ENCODE measurements at places on chromosomes 7 and 10.

GRCh38 chr10:119331061-119331460 is 123.7 kb downstream of the GRK5 start:
- DNase-seq, result no peak

- no peak for DNase-seq
These were observed 46.1 kb upstream of the EXOC6 start for GRCh38 chr10:92801978-92802872.

DNA sequence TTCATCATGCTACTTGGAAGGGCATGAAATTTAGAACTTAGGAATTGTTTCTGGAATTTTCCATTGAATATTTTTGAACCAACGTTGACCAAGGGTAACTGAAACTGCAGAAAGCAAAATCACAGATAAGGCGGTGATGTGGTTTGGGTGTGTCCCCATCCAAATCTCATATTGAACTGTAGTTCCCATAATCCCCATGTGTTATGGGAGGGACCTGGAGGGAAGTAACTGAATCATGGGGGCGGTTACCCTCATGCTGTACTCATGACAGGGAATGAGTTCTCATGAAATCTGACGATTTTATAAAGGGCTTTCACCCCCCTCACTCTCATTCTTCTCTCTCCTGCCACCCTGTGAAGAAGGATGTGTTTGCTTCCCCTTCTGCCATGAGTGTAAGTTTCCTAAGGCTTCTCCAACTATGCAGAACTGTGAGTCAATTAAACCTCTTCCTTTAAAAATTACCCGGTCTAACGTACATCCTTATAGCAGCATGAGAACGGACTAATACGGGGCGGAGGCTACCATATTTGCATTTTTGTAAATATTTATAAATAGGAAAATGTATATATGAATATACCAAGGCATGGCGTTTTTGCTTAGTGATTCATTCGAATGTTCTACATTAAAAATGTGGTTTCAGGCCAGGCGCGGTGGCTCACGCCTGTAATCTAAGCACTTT is 12.4 kb downstream of the NMT2 start:
- DNase-seq, result no peak

DNA sequence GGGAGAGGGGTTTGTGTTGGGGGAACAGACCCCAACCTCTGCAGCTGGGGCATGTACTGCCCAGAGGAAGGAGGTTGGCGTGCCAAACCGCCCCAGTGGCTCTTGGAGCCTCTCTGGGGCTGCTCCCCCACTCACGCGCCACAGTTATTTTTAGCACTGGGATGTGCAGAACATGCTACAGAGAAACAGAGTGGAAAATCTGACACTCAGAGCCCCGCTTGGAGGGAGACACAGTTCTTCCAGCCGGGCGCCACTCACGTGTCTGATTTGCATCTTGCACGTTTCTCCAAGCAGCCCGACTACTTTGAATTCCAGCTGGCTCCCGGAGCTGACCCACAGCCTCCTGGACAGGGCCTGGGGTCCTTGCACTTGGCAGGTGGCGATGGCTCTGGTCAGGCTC is 182.0 kb downstream of the RPS24 start:
- no peak for DNase-seq

- no peak for DNase-seq
These were observed 8.0 kb upstream of the PKD1L1 start for GRCh38 chr7:47956220-47956619.

- DNase-seq, result no peak
These were observed 22.0 kb downstream of the PRTFDC1 start for GRCh38 chr10:24930427-24930826.

GRCh38 chr7:6179620-6180343 is 92.6 kb downstream of the CYTH3 start:
- no peak for DNase-seq

- DNase-seq, result no peak
These were observed 51.3 kb upstream of the FRMD4A start for GRCh38 chr10:14382022-14382421.

GRCh38 chr10:76899490-76899889 is 738.1 kb downstream of the KCNMA1 start:
- DNase-seq, result no peak

DNA sequence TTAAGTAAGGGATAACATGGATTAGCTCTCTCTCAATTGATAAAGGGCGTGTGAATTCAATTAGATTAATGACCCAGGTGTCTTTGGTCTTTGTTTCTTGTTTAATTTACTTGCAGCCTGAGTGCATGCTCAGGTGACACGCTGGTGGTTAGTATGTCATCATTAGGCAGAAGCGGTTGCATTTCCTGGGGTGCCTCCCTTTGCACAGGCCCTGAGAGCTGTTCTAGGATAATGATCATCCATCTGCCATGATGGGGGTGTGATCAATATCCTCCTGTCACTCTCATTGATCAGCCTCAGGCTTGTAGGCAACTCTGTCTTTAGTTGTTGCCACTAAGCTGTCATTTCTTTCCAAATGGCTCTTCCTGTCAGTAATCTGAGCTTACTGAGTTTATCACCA is 99.6 kb upstream of the NPS start:
- no peak for DNase-seq

GRCh38 chr10:77445547-77445946 is 192.1 kb downstream of the KCNMA1 start:
- DNase-seq, result no peak

GRCh38 chr7:126803990-126804389 is 448.8 kb downstream of the GRM8 start:
- no peak for DNase-seq

DNA sequence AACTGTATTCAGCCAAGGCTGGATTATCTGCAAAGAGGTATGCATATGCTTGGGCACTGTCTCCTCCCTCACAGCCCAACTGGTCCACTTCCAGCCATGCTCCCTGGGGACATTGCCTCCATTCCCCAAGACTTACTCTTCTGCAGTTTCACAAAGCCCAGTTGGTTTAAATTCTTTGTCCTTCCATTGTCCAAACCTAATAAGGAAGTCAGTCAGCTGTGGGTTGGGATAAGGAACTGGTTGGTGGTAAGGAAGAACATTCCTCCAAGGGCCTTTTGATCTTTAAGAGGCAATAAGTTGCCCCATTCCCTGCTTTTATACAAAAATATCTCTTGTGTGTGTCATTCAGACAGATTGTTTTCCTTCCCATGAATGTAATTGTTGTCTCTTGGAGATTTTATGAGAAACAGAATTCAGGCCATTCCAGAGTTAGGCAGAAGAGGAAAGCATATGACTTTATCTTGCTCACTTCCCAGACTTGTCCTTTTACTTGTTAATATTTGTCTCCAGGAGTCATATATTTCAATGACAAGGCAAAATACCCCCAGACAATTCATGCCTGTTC is 673.7 kb downstream of the SUGCT start:
- DNase-seq, result peak; percentile 100

DNA sequence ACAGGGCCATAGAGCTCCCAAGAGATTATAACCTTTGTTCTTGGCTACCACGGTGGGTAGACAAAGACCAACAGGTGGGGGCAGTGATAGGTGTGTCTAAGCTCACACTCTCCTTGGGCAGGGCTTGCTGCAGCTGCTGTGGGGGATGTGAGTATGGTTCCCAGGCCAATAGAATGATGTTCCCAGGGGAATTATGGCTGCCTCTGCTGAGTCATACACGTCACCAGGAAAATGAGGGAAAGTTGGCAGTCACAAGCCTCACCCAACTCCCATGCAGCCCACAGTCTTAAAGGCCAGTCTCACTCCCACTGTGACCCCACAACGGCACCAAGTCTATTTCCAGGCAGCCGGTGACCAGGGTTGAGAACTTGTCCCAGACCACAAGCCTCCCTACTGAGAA is 453.4 kb upstream of the PODXL start:
- DNase-seq, result no peak

DNA sequence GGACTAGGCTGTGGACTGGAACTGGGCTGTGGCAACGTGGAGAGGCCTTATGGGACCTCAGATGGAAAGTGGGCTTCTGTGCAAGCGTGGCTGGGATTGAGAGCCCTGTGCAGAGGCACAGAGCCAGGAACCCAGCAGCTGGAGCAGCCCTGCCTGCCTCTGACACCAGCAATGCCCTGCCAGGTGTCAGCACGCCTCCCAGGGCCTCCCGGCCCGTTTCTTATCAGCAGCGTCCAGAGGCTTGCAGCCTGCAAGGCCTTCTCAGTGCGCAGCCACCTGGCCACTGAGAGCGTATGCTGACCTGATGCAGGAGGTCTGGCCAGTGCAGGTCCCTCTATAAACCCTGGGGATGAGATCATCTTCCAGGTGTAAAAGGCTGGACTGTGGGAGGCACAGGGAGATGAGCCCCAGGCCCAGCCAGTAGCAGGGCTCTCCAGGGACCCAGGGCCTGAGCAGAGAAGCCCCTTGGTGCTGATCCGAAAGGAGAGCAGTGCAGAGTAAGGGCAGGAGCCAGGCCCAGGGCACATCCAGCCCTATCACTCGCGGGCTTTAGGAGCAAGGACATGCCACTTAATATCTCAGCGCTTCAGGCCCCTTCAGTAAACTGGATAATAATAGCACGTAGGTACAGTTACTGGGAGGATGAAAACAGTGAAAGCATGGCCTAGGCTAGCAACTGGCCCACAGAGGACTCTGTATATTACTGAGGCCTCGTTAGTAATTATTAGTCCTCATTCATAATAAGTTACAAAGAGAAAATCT is 38.8 kb upstream of the ANTXRL start:
- no peak for DNase-seq

DNA sequence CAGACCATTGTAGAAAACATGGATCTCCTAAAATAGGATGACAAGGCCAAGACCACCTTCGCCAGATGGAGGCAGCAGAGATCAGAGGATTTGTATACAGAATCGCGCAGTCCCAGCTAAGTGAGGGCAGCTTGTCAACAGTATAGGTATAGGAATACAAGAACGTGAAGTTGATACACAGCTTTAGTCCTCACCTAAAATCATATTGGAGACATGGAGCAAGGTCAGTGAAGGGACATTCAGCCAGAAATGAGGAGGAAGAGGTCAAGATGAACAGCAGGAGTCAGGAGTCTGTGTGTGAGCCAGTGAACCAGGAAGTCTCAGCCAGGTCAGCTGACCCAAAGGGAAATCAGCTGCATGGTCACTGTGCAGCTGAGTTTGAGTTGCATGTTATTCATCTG is 263.4 kb upstream of the PRKCQ start:
- no peak for DNase-seq

DNA sequence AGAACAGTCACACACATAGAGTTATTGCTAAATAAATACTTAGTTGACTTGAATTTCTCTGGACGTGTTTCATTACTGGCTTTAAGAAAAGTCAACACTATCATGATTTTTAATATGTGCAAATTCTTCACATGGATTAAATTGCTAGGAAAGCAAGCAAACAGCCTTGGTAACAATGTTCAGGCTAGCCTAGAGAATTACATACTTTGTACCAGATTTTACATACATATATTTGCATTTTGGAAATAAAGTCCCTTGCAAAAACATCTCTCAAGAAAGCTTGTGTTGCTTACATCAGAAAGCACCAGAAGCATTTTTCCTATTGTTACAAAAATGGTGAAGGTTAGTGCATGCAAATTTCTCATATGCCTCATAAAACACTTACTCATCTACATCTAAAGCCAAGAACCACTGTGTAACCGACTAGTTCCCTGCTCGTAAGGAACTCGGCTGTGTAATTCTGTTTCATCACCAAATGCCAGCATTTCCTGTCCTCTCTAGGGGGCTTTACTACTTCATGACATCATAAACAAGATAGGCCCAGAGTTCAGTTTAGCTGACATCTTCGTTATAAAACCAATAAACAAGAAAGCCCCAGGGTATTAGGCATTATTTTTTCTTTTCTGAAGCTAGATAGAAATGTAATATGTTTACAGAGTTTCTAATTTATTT is 87.8 kb downstream of the CFAP58 start:
- peak; percentile 96 for DNase-seq

- no peak for DNase-seq
These were observed 30.2 kb downstream of the AHR start for GRCh38 chr7:17328641-17329040.

DNA sequence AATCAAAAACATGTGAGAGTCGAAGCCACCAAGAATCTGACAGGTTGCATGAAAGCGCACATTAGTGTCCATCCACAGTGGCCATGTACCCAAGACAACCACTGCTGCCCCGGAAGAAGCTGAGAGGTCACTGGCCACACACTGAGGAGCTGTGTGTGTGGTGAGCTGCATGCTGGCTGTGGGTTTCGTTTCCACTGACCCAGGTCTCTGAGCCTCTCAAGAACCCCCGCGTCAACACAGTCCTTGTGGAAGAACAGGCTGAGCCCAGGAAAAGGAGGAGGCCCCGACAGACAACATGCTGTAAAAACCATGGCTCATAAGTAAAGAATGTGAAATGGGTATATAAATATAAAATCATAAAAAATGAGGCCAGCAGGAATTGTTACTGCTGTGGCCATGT is 8.2 kb downstream of the VIPR2 start:
- no peak for DNase-seq

DNA sequence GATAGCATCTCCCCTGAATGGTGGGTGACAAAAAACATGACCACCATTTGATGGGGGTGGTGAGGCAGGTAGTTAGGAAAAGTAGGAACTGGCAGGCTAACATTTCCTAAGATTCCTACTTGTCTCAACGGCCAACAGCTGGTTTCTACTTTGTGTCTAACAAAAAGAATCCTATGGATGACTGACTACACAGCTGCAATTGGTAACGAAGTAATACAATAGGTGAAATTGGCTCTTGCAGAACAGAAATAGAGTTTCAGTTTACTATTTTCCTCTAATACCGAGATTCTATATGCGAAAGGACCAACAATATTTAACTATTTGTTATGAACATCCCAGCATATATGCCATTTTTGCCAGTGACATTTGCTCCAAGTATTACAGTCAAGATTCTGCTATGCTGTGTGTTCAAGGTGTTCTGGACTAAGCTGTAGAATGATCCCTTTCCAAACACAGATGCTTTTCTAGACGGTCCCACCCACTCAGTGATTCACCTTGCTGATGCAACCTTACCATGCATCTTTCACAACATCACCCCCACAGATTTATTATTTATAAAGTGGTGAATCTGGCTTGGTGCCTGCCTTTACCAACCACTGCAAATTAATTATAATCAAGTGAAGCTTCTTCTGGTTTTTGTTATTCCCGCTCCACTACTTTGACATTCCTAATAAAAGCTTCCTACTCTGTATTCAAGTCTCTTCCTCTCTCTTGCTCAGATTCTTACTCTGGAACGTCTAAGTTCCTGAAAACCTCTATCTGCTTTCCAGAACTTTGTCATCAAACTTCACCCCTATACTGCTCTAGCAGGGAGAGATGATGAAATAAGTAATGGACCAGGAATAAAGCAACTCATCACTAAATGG is 16.8 kb downstream of the BBIP1 start:
- DNase-seq, result peak; percentile 75

DNA sequence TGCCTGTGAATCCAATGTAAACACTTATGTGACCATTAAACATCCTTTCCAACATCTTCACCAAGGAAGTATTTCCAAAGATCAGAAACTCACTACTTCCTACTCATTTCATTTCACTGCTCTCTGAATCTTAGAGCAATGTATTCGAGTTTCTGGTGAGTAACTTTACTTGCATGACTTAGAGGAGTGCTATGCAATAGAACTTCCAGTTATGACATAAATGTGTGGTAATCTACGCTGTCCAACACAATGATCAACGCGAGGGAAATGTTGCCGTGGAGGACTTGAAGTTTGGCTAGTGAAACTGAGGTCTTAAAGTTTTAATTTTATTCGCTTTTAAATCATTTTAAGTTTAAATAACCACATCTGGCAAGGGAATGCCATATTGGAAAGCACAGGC is 1326.3 kb downstream of the XPNPEP1 start:
- peak; percentile 62 for DNase-seq

Data from skeletal muscle cell (primary cell).